T-helper 1 cell (primary cell): ENCODE measurements at places on chromosomes 1 and 21.

GRCh38 chr1:22553104-22553880 is 10.0 kb upstream of the EPHA8 start:
- DNase-seq = no peak

- DNase-seq = no peak
Observed at GRCh38 chr1:191760016-191760415, 398.2 kb upstream of the RGS18 start.

DNA sequence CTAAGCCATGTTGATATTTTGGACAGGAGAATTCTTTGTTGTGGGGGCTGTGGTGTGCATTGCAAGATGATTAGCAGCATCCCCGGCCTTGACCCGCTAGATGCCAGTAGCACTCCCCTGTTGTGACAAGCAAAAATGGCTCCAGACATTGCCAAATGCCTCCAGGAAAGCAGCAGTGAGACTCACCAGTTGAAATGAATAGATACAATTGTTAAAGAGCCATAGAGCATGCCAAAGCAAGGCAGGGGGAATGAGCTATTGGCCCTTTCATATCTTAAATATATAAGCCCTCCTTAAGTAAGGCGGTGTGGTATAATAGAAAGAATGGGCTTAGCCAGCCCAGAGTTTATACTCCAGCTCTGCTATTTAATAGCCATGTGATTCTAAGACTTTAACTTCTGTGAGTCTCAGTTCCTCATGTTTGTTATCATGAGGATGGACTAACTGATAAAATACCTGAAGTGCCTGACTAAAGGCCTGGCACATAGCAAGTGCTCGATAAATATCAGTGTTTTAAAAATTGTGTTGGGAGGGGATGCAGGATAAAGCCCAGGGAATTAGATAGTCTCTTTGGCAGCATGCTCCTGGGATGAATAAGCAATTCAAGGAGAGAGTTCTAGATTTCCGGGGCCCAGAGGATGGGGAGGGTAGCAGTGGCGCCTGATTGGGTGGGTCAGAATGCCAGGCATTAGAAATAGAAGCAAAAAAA is 21.1 kb upstream of the RGS4 start:
- DNase-seq = no peak

DNA sequence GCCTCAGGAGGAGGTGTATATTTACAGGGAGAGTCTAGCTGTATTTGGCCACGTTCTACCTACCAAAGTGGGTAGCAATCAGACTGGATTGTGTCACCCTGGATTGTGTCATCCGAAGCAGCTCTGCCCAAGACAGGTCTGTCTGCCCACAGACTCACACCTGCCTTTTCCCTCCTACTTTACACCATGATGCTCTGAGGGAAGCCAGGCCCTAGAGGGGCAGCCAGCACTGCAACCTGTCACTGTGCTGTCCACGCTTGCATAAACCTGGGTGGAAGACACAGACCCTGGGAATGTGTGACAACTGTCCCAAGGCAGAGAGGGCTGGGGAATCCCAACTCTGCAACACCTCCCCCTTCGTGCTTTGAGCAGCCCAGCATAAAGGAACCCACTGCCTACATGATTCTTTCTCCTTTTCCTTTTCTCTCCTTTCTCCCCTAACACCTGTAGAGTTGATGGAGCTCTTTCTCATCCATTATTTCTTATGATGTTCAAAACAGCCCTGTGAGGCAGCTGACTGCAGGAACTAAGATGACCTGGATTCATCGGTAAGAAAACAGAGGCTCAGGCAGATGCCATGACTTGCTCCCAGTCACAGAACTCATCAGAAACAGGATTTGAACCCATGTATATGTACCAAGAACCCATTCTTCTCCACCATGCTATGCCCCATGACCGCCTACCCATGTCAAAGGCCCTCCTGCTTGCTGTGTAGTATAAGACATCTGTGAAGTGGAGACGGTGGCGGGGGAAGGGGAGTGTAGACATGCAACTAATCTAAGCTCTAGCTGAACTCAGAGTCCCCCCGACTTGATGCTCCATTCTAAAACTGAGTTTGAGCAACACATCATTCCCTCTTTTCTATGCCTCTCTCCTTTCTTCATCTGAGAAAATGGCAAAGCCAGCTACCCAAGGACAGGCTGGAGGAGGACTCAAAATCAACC is 55.9 kb downstream of the ITPKB start:
- no peak for DNase-seq

- DNase-seq = no peak
Observed at GRCh38 chr1:203201516-203202205, 15.2 kb upstream of the CHI3L1 start.

GRCh38 chr1:157399343-157399983 is 152.9 kb downstream of the FCRL5 start:
- DNase-seq = no peak

GRCh38 chr1:116448785-116449385 is 75.8 kb downstream of the ATP1A1 start:
- DNase-seq = no peak

DNA sequence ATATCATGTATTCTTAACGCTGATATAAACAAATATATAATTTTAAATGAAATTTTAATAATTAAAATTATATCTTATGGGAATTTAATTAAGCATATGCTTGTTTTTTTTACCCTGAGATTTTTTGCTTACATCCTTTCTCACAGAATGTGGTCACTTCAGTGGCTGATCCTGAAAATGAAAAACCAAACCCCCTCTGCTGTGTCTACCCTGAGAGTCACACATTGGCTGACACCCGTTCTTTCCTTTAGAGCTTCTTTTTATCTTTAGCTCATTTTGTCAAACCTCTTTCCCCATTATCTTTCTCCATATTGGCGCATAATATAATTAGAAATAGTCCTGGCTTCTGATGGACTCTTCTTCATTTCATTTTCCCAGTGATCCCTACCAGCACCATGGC is 10.8 kb upstream of the CACYBP start:
- DNase-seq = no peak

DNA sequence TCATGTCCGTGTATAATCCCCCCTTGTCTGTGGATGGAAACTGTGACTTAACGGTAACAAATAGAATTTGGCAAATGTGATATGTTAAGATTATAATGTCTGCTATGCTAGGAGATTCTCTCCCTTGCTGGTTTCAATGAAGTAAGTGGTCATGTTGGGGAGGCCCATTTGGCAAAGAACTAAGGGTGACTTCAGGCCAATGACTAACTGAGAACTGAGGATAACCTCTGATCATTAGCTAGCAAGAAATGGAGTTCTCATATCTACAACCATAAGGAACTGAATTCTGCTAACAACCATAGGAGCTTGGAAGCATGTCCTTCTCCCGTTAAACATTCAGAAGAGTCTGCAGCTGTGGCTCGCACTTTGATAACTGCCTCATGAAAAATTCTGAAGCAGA is 2.3 kb downstream of the IFI44L start:
- no peak for DNase-seq

DNA sequence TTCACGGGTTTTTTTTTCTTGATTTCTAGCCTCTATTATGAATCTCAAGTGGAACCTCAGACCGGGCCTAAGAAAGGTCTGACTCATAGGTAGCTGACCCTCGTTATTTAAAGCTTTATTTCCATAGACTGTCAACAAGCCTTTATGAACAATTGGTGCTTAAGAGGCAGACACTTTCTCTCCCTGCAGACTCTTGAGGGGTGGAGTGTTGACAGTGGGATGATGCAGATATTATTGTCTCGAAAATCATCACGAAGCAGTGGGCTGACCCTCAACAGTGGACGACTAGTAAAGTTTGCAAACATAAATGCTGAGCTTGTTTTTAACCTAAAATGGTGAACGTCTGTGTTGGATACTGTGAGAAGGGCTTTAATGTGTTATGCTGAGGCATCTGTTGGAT is 1.8 kb downstream of the SFT2D2 start:
- no peak for DNase-seq

DNA sequence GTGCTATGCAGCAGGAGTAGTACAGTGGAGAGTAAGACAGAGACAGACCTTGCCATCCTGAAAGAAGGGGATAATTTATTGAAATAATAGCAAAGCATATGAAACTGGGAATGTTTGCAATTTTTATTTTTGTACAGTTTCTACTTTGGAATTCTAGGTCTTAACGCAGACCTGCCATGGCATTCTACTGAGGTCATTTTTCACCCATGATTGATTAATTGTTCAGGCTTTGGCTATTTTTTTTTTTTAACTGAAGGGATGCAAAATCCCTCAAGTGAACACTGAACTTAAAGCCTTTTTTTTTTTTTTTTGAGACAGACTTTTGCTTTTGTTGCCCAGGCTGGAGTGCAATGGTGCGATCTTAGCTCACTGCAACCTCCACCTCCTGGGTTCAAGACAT is 27.1 kb downstream of the MTF2 start:
- DNase-seq = no peak

GRCh38 chr1:1254667-1254998 is 8.1 kb upstream of the C1QTNF12 start:
- DNase-seq = no peak

GRCh38 chr1:220786057-220786336 is 716 bp upstream of the MTARC1 start:
- no peak for DNase-seq

- no peak for DNase-seq
Observed at GRCh38 chr21:38129711-38130110, 127.1 kb upstream of the KCNJ15 start.

DNA sequence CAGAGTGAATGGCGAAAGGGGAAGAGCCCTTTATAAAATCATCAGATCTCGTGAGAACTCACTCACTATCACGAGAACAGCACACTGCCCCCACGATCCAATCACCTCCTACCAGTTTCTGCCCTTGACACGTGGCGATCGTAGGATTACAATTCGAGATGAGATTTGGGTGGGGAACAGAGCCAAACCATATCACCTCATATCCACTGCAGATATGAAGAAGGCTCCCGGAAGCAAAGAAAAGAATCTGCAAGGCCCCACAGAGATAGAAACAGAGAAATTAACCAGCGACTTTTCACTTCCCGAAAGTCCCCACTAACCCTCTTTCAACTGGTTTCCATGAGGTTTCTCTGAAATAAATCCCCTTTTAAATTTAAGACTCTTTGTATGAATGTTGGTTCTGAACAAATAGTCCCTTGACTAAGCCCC is 86.2 kb upstream of the IRF2BP2 start:
- no peak for DNase-seq

DNA sequence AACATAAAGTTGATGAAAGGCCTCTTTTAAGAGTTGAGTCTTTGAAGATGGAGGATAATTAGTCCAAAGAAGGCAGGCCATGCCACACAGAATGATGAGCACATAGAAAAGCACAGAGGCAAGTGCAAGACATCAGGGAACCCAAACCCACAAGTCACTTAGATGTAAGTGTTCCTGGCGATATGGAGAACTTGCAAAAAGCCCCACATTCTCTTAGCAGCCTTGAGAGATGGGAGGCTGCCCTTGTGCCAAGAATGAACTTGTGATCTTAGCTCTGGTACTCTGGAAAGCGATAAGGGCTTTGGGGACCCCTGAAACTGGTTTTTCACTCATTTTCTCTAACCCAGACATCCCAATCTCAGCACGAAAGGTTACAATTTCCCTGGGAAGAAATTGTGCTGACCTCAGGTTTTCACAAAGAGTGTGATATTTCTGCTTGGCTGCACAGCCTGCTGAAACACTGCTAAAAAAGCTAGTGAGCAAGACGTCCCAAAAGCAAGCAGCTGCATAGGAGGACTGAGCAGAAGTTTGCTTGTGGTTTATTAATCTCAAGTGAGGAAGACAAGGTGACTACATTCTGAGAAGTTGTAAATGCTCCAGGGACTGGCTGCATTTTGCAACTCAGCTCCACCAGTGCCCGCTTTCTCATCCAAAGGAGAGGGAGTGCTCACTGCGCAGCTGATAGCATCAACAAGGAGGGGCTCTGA is 496.9 kb upstream of the CAMK1G start:
- no peak for DNase-seq

DNA sequence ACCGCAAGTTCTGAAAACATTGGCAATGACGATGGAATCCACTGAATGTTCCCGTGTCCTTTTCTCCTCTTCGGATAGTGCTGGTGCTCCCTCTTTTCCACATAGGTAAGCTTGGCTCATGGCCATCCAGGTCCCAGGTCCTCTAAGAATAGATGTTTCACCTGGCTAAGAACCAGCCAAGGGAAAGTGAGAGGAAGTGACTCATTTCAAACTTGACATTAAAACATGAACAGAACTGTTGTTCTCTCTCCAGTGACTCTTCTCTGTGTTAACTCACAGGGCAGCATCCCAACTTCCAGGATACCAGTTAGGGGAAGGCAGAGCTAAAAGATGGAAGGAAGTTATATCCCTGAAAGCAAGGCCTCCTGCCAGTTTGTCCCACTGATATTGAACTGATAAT is 493.8 kb upstream of the CHRM3 start:
- no peak for DNase-seq

- no peak for DNase-seq
Observed at GRCh38 chr21:37568415-37568814, 201.8 kb downstream of the DYRK1A start.

- DNase-seq = no peak
Observed at GRCh38 chr1:111600886-111601386, 18.7 kb upstream of the RAP1A start.

GRCh38 chr1:83583351-83584014 is 415.4 kb downstream of the TTLL7 start:
- DNase-seq = no peak

DNA sequence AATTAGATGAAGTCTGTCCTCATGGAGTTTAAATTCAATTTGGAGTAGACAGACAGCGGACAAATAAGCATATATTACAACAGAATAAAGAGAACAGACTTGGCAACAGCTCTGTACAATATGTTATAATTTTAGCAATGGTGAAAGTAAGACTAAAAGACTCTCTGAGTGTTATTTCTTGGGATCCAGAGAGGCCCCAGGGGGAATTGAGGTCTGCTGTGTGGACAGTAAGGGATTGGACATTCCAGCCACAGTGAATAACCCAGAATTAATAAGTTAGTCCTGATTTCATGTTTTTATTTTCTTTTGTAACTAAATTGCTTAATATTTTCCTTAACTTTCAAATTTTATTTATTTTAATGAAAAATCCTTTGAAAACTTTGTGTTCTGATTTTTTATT is 101.7 kb downstream of the PATJ start:
- no peak for DNase-seq

DNA sequence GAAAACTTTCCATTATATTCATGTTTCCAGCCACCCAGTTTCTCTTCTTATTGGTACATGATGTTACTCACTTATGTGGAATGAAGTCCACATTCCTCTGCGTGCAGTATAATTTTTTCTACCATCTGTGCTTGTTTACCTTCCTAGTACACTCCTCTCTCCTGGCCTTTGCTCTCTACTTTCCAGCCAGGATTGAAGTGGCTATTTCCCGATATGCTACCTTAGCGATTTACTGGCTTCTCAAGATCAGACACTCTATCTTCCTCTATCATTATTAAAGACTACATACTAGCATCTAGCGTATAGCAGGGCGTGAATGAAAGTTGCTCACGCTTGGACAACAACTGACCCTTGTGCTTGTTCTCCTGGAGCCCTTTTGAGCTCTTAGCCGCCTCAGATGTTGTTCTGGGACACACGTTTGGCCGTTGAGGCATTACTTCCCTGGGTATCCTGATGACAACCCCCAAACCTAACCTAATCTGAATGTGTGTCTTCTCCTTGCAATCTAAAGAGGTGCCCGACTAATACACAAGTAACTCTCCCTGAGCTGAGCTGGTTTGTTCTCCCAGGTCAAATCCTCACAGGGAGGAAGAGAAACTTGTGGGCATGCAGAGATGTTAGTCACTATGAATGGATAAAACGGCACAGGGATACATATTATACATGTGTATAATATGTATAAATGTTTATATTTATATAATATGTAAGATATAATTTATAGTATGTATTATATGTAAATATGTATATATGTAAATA is 13.4 kb upstream of the MTARC2 start:
- DNase-seq = no peak

- DNase-seq = no peak
Observed at GRCh38 chr1:212225871-212226302, 59.3 kb upstream of the PPP2R5A start.

GRCh38 chr1:1344655-1345361 is 4.4 kb downstream of the DVL1 start:
- no peak for DNase-seq
